ENCODE measurements at places on chromosomes 12 and 14.

- no peak for DNase-seq
Observed at GRCh38 chr12:129615001-129615400, 288.8 kb downstream of the TMEM132D start.

DNA sequence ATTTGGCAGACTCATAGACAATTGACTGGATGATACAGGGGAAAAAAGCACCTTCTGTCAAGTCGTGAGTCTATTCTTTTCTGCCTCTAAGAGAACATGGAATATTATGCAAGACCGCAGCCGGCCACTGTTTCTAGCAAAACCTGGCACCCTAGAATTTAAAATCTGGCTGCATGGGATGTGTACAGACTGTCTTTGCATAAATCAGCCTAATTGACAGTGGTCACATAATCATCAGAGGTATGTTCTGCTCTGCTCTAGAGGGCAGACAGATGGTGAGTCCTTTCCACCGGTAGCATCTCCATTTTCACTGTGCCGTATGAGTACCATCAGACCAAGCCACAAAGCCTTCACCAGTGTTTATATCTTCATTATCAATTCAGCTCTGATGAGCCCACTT, 80.6 kb downstream of the KCNK10 start:
- no peak for DNase-seq

- DNase-seq: no peak
Observed at GRCh38 chr12:3097836-3098235, 20.7 kb downstream of the TSPAN9 start.

DNA sequence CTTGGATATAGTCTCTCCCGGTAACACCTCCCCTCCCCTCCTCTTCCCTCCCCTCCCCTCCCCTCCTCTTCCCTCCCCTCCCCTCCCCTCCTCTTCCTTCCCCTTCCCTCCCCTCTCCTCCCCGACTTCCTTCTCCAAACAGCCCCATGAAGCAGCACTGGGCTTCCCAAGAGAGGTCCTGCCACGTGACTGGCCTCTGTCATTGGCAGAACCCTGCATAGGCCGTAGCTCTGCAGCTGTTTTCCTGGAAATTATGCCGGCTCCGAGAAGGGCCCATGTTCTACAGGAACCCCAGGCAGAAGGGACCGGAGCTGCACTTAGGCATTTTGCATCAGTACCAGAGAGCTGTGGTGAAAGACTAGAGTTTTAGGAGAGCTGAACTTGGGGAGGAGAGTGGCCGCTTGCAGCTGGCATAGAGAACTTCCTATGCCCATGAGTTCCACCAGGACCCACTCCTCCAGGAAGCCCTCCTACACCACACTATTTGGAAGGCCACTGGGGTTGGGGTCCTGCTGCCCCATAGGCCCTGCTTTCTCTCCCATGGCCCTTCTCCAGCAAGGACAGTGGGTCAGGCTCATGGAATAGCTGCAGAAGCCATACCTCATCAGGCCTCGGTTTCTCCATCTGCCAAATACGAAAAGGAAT, 5.1 kb upstream of the TNFAIP2 start:
- DNase-seq: no peak

- no peak for DNase-seq
Observed at GRCh38 chr14:64549016-64549415, 745 bp upstream of the PPP1R36 start.

DNA sequence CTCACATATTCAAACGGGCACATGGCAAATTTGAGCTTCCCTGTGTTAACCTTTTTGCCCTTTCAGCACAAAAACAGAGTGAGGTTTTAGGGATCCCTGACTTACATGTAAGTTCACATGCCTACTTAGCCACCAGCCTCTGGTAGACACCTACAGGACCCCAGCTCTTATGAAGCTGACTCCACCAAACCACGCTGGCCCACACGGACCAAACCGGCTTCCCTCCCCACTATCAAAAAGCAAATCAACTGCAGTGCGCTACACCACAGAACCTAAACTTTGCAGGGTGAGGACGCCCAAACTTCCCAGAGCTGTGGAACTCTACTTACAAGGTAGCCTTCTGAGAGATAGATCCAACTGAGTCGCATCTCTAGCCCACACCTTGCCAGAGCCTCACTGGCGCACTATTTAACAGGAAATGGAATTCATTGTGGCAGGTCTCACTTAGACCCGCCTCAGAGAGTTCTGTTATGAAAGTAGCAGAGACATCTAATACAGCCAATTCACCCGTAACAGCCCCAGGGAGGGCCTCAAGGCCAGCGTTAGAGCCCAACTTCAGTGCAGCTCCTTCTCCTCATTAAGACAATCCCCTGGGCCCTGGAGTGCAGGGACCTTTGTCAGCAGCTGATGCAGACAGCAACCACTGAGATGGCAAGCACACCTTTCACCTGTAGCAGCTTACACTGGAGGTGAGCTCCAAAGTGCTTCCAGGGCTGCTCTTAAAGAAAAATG, 49.2 kb downstream of the SH2B3 start:
- DNase-seq: no peak
